NCI-H1105 treated with DMSO at 0.1 percent for 48 hours (cell line): ENCODE measurements at places on chromosomes 7 and 10.

- no peak for DNase-seq
Measured at GRCh38 chr10:109205929-109206585, 717.3 kb downstream of the XPNPEP1 start.

- DNase-seq: no peak
Measured at GRCh38 chr7:56078196-56078595, 14.1 kb downstream of the SUMF2 start.

DNA sequence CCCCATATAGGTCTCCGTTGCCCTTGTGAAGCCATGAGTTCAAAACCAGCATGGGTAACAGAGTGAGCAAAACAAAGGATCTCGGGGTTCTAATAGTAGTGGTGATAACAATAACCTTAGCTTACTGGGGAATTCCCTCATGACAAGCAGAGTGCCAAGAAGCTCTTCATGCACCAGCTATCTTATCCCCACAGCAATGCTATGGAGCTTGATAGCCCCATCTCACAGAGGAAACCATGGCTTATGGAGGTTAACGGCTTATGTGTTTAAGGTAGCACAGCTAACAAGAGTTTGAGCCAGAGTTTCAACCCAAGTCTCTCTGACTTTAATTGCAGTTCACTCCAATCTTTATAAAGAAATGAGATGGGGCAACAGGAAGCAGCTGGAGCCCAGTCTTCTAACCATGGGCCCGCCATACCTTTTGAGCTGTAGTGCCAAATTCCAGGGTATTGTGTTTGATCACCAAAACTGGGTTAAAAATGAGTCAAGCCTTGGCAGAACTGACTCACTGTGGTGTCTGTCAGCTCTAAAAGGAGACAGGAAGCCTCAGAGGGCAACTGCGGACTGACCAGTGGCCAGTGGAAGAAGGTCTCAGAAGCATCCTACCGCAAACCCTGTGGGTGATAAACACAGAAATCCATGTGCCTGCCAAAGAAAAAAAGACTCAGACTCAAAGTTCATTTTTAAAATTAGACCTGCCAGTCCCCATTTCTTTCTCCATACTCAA lies 16.5 kb upstream of the PLAU start:
- DNase-seq: no peak

DNA sequence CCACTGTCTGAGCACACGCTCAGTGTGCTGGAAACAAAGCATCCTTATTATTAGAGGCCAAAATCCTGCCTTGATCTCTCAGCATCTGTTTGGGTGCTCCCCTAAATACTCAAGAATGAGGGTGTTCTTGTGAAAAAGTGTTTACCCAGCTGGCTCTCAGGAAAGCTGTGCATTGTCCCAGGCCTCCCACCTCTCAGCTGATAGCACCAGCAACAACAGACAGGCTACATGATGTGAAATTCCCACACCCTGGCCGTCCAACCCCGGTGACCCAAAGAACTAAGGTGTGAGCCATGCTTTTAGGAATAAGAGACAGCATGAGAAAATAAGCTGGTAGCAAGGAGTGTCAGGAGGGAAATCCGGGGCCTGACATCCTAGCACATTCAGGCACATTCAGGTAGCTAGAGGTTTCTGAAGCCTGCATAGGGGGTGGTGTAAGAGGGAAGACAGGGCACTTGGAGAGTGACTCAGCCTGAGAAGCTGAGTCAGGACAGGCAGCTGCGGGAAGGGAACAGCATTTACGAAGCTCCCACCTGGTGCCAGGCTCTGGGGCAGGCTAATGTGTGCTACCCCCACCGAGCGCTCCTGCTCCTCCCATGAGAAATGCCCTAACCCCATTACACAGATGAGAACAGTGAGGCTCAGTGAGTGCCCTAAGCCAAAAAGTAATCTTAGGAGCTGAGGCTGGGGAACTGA lies 205.6 kb downstream of the GRID1 start:
- no peak for DNase-seq

GRCh38 chr7:50211130-50212015 lies 93.1 kb upstream of the IKZF1 start:
- no peak for DNase-seq
